Progenitor cell of endocrine pancreas (in vitro differentiated cells): ENCODE measurements at places on chromosomes 16 and 17.

- DNase-seq = no peak
Measured at GRCh38 chr16:57128771-57129389, 36.5 kb downstream of the CPNE2 start.

DNA sequence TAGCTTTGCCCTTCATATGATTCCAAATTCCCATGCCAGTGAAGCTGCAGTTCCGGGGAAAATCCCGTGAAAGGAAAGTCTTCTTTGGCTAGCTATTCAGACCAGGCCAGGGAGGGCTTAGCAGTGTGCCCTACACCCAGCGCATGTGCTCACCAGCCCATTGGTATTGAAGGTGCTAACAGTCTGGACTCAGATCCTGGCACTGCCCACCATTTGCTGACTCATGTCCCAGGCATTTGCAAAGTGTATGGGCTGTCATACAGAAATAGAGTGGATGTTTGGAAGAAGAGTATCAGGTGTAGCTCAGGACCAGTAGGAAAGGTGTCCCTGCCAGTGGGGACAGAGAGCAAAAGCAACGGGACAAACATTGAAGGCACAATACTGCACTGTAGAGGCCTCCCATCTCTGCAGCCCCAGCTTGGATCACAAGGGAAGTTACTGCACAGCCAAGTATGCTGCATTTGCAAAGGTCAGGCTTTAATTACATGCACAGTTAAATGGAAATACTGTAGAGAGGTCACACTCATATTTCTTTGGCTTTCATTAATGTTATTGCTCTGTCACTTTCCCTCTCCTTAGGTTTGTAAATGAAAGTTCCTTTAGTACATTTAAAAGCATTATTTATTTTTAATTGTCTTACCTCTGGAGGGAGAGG lies 220.0 kb downstream of the IRX3 start:
- no peak for DNase-seq

- no peak for DNase-seq
Measured at GRCh38 chr17:1301546-1301945, 22.1 kb downstream of the TRARG1 start.

- no peak for DNase-seq
Measured at GRCh38 chr17:6669479-6670212, 18.1 kb downstream of the C17orf100 start.

DNA sequence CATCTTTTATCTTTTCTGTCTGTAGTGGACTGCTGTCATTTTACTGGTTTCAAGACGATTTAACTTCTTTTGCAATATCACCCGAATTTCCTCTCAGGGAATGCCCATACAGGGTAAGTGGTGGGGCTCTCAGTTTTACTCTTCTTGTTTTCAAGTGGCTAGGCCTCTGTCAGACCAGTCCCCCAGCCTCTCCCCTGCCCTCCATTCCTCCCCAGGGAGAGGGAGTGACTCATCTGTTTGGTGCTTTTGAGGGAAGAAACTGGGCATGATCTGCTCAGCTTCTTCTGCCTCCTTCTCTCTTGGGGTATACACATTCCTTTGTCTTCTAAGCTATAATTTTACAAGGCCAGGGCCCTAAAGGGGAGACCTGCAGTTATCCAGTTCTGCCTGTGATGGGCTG lies 332.0 kb downstream of the CBLN1 start:
- no peak for DNase-seq

GRCh38 chr17:2911755-2912111 lies 115.5 kb downstream of the RAP1GAP2 start:
- no peak for DNase-seq

- no peak for DNase-seq
Measured at GRCh38 chr17:70091696-70092095, 16.7 kb downstream of the KCNJ16 start.

DNA sequence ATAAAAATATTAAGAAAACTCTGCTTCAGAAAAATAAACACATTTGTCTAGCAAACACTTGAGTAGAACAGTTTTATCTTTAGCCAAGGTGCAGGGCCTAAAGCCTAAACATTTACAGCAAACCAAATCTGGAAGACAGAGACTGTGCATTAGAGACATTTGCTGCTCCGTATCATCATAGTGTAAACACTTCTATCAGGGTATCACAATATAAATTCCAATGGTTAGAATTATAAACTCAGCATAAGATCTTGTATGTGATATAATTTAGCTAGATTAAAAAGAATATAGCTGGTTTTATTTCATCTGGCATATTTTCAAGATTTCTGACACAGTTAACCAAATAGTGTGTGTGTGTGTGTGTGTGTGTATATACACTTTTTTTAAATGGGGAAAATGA lies 133.8 kb upstream of the NACA2 start:
- DNase-seq = no peak

GRCh38 chr17:64180089-64181073 lies 50.4 kb upstream of the ERN1 start:
- no peak for DNase-seq

GRCh38 chr16:65617421-65617820 lies 495.6 kb upstream of the CDH11 start:
- no peak for DNase-seq

GRCh38 chr16:86504315-86505184 lies 5.8 kb upstream of the FOXF1 start:
- DNase-seq = no peak

DNA sequence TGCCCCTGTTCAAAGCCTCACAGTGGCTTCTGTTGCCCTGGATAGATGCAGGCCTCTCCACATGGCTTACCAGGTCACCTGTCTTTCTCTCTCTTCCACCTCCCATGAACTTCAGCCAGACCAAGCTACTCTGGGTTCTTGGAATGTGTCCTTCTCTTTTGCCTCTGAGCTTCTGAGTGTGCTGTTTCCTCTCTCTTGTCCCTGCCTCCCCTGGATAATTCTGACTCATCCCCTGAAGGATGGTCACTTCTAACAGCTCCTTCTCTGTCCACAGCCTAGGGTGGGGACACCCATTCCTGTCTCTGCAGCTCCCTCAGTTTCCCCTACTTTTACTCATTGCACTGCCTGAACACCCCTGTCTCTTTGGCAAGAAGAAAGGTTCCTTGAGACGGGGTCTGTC lies 2.9 kb downstream of the GUCY2D start:
- DNase-seq = no peak

DNA sequence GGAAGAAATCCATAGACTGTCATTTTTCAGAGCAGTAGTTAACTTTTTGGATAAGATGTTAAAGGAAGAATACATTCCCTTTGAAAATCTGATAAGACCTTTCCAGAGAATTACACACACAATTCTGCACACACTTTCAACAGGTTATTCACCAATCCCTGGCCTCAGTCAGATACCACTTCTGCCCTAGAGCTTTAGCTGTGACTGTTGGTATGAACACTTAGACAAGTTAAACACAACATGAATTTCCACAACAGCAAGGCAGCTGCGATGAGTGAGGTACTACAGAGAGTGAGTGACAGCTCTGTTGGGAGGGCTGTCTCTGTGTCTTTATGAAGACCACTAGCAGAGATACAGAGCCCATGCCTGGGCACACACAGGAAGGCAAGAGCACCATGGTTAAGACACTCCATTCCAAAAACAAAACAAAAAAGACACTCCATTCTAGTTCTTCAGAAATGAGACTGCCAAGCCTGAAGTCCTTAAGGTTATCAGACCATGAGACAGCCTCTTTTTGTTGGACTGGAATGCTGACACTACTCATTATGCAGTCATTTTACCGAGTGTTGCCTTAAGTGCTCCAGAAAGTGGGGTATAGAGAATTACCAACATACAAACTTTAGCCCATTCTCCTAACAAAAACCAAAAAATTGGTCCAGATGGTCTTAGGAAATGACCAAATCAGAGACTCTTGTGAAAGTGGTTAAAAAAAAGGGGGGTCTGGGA lies 42.4 kb downstream of the TOM1L2 start:
- DNase-seq = no peak

GRCh38 chr17:75504347-75505151 lies 10.8 kb downstream of the CASKIN2 start:
- no peak for DNase-seq

DNA sequence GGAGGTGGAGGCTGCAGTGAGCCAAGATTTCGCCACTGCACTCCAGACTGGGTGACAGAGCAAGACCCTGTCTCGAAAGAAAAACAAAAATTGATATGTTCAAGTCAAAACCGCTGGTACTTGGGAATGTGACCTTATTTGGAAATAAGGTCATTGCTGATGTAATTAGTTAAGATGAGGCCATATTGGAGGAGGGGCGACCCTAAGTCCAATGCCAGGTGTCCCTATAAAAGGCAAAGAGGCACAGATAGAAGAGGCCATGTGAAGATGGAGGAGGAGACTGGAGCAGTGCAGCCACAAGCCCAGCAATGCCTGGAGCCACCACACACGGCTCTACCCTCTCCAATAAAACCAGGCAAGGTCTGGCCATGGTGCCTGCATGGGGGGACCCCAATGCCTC lies 50.8 kb upstream of the JPH3 start:
- no peak for DNase-seq

GRCh38 chr17:42651392-42651791 lies 7.7 kb upstream of the TUBG2 start:
- DNase-seq = no peak
